H9 (cell line): ENCODE measurements at places on chromosomes 7 and 10. TPM values are rescaled to one million over a fixed set of nuclear protein-coding genes. Genes with fewer than 3 reads are reported as not detected.

Gene CTTNBP2
- total RNA-seq, result 15.7 and 17.6 TPM in 2 replicates

Gene BMPER
- total RNA-seq, result 0.20 and 0.57 TPM in 2 replicates

DNA sequence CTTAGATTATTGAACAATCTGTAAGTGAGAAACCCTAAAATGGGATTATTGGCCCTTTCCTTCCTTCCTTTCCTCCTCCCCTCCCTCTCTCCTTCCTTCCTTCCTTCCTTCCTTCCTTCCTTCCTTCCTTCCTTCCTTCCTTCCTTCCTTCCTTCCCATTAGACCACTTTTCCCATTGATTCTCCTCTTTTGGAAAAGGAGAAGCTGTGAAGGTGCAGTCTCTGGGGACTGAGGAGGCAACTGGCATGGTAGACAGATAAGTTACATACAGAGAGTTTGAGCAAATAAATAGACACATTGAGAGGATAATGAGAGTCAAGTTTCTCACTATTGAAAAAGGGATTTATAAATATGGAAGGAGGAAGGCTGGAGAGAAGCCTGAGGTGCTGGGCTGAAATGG, 45.0 kb upstream of the CCDC7 start:
- H3K4me3 ChIP-seq, result no peak overlapping the region
- H3K4me1 ChIP-seq, result no peaks in the 10 kb centered on the region
- no peak for DNase-seq
- no peak overlapping the region for H3K27ac ChIP-seq
- no peaks in the 10 kb centered on the region for H3K27me3 ChIP-seq

GRCh38 chr7:3892157-3892556, 591.1 kb downstream of the SDK1 start:
- no peaks in the 10 kb centered on the region for H3K27me3 ChIP-seq
- no peaks in the 10 kb centered on the region for H3K36me3 ChIP-seq

- DNase-seq, result peak; percentile 50
- peaks cover 4% of the 10 kb centered on the region for H3K36me3 ChIP-seq
- H3K27me3 ChIP-seq, result no peaks in the 10 kb centered on the region
Measured at GRCh38 chr10:92420546-92421275, 129.7 kb downstream of the MARCHF5 start.

GRCh38 chr7:112357136-112357535, 93.1 kb upstream of the IFRD1 start:
- peak; percentile 46 for DNase-seq
- no peak overlapping the region for H3K4me3 ChIP-seq
- no peaks in the 10 kb centered on the region for H3K36me3 ChIP-seq
- no peak overlapping the region for H3K27ac ChIP-seq
- H3K4me1 ChIP-seq, result no peaks in the 10 kb centered on the region

DNA sequence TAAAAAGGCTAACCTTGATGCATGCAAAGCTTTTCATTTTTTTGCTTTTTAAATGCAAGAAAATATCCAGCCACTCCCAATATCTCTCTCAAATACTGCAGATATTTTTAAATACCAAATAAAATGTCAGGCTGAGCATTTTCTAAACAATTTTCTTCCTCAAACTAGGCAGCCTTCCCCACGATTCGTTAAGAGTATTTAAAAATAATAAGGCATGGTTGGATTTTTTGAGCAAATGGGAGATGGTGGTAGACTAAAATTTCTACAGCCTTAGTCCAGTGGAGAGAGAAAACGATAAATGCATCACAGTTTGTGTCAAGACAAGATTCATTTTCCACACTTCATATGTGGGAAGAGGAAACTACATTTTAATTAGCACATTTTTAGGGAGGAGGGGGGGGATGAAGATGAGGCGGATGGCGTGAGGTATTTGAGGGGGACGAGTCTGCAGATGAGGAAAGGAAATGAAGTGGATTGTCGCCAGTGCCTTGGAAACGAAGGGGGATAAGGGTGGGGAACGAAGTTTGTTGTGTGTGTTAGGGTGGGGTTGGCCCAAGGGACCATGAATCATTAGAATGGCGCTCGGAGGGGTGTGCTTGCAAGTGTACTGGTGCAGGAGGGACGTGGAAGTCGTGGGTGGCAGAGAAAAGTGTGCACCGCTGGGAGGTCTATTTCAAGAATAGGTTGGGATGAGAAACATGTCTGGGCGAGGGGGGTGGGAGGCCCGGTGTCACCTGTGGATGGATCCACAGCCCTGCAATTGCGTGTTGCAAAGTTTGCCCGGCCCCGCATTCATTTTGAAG, 1.2 kb upstream of the ADD3 start:
- DNase-seq, result peak; percentile 33
- no peaks in the 10 kb centered on the region for H3K27me3 ChIP-seq
- H3K4me1 ChIP-seq, result peaks cover 13% of the 10 kb centered on the region

GRCh38 chr7:2812831-2813230, 31.3 kb downstream of the GNA12 start:
- peaks cover 4% of the 10 kb centered on the region for H3K36me3 ChIP-seq
- DNase-seq, result no peak
- peaks cover 19% of the 10 kb centered on the region; the same call in 1 of the 2 replicates for H3K4me1 ChIP-seq
- H3K4me3 ChIP-seq, result no peak overlapping the region
- H3K27me3 ChIP-seq, result no peaks in the 10 kb centered on the region

GRCh38 chr7:79176859-79177477, 276.5 kb downstream of the MAGI2 start:
- no peaks in the 10 kb centered on the region for H3K27me3 ChIP-seq
- H3K4me1 ChIP-seq, result no peaks in the 10 kb centered on the region
- H3K4me3 ChIP-seq, result no peak overlapping the region
- DNase-seq, result no peak
- no peak overlapping the region for H3K27ac ChIP-seq
